Epithelial cell of prostate (primary cell): ENCODE measurements at places on chromosomes 6 and 20.

DNA sequence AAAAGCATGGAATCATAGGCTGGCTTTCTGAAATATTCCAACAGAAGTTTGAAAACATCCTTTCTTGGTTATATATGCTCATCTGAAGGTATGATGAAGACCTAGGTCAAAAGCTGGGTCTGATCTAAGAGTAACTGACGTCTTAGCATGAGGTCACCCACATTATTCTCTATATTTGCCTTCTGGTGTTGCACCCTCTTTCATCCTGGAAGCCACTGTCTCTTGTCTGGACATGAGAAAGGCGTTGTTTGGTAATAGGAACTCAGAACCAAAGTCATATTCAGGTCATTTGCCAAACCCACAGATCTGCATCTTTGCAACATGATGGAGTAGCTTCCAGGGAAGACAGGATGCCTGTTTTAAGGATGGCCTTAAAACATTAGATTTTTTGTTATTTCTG is 17.6 kb downstream of the GABRR1 start:
- DNase-seq: peak; percentile 14

- peak; percentile 65 for DNase-seq
Measured at GRCh38 chr6:10400330-10400729, 14.5 kb downstream of the TFAP2A start.

DNA sequence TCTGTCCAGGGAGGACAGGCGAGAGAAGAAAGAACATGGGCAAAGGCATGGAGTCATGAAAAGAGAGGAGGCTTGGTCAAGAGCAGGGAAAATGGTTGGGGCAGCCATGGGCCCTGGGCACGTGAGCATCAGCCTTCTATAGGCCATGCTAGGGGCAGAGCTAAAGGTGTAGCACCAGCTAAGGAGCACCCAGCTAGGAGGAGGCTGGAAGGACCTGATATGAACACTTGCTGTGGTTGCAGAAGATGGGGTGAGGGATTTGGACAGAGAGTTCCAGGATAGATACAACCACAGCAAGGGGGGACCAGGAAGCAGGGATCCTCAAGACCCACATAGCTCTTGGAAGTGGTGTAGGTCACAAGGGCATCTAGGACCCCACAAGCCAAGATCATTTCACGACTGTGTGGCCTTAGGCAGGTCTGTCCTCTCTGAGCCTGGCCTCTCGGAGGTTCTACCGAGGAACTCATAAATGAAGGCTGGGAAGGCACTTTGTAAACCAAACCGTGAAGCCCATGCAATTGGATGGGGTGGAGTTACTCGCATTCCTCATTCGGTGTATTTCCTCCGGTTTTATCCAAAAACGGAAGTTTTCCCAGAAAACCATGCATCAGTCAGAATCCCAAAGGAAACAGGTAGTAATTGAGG is 74.0 kb upstream of the TOP1 start:
- no peak for DNase-seq

DNA sequence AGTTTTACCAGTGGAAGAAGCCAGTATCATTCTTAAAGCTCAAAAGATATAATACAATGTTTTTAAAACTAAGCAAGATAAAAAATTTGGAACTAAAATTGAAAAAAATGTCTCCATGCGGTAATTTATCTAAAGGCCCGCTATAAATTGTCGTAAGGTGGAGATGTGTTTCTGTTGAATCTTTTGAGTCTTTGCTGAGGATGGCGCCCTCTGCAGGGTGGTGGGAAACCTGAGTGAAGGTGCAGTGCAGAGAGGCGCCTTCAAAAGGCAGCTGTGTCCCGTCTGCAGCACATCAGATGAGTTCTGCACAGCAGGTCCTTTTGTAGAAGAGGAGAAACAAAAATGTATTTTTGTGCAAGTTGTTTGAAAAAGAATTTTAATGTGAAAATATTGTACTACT is 29.4 kb upstream of the KIF25 start:
- no peak for DNase-seq

- no peak for DNase-seq
Measured at GRCh38 chr6:128118401-128118800, 217.5 kb upstream of the THEMIS start.

DNA sequence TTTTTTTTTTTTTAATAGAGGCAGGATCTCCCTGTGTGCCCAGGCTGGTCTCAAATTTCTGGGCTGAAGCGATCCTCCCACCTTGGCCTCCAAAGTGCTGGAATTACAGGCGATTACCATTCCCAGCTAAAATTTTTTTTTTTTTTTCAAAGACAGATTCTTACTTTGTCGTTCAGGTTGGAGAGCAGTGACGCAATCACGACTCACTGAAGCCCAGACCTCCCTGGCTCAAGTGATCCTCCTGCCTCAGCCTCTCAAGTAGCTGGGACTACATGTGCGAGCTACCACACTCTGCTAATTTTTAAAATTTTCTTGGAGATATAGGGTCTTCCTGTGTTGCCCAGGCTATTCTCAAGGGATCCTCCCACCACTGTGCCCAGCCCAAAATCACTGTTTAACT is 58.0 kb upstream of the MYO6 start:
- no peak for DNase-seq

- no peak for DNase-seq
Measured at GRCh38 chr6:19444041-19444440, 393.1 kb upstream of the ID4 start.

DNA sequence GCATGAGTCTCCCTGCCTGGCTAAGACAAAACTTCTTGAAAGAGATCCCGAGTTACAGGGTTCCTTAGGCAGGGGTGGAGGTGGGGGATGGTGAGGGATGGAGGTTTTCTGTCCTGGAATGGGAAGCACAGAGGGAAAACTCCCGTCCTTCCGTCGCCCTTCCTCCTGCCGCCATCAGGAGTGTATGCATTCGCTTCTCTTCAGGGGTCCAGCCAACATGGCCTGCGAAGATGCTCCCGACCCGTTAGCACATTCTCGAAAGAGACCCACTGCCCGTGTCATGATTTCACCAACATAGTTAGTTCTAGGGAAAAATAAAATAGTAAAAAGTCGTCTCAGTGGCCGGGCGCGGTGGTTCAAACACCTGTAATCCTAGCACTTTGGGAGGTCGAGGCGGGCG is 37.1 kb downstream of the KIF25 start:
- no peak for DNase-seq

- DNase-seq: no peak
Measured at GRCh38 chr6:36834576-36835341, 4.5 kb downstream of the CPNE5 start.

DNA sequence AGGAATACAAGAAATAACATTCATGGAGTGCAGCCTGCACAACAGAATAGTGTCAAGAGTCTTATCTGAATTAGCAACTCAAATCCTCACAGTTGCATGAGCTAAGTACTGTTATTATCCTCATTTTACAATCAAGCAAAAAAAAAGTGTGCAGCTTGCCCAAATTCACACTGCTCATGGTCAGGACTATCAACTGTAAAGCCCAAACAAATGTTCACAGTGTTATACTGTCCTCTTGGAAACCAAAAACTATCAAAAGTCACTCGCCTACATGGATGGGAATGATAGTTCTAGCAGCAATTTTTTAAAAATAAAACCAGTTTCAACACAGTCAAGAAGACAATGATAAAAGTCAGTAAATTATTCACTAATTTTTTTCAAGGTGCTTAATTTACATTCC is 114.6 kb upstream of the HSF2 start:
- DNase-seq: no peak

DNA sequence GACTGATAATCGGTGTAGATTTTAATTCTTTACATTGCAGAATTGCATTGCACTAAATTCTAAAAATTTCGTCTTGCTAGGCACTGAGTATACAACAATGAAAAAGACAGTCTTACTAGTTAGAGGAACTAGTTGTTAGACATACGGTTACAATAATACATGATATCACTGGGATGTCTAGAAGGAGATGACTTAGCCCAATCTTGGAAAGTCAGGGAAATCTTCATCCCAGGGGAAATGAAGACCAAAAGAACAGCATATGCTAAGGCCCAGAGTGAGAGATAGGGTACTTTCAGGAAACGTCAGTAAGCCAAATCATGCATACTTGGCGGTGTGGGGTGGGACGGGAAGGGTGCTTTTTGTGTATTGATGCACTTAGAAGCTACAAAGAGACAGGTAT is 901 bp downstream of the CEP57L1 start:
- no peak for DNase-seq

DNA sequence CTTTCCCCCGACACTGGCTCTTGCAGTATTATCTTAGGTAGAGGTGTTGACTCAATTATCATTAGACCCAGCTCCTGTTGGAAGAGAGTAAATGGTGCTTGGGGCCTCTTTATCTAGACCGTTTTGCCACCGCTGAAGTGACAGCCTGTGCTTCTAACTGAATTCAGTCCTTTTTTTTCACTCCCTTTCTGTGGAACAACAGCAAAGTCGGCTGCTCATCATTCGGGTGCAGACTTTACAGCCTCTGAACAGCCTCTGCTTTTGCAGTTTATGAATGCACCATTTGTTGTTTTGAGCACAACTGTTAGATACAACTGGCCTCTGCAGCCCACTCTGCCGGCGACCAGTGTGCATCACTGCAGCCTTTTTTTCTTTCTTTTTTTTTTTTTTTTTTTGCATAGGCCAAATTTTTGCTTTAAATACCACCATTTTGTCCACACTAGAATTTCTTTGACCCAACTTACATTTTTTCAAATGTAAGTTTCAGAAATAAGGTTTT is 35.8 kb downstream of the RREB1 start:
- DNase-seq: no peak

DNA sequence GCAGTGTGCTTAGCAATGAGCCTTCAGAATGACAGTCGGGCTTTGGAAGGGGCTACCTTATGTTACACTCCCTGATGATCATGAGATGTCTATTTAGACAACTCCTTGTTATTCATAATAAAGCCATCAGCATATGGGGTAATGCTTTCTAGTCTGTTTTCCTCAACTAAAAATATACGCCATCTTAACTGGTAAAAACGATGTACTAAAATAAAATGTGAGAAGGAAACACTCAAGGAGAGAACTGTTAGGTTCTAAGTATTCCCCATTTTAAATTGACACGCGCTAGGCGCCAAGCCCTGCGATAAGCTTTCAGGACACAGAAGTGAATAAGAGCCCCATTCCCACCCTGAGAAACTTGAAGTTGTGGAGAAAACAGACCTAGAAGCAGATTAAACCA is 43.6 kb downstream of the SOD2 start:
- no peak for DNase-seq
